ENCODE measurements at places on chromosomes 6 and 20.
A peak's percentile ranks its signal among the peaks of the same experiment; 100 is the strongest.

- DNase-seq = no peak
Observed at GRCh38 chr6:41164551-41165120, 1.7 kb upstream of the TREM2 start.

DNA sequence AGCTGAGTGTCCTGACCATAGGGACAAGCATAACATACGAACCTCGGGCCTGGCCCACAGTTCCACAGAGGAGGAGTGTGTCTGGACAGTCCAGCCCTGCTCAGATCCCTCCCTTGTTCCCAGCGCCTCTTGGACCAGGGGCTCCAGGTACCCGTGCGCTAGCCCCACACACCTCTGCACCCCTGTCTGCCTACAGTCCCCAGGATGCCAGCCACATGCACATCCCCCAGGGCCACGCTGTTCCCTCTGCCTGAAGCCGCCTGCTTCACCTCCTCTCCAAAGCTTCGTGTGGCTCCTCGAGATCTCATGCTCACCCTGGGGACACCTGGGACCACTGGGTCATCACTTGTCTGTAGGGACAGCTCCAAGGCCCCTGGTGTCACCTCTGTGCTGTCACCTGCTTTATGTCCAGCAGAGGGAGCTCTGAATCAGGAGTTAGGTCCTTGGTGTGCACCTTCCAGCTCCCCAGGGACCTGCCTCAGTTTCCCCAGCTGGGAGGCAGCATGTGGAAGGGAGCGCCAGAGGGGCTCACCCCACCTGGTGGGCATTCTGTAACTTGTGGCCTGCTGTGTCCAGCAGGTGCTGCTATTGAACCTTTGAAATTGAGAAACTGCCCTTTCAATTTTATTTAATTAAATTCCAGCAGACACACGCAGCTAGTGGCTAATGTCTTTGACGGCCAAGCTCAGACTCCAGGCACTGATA, 7.3 kb upstream of the YTHDF1 start:
- peak; percentile 73 for DNase-seq

DNA sequence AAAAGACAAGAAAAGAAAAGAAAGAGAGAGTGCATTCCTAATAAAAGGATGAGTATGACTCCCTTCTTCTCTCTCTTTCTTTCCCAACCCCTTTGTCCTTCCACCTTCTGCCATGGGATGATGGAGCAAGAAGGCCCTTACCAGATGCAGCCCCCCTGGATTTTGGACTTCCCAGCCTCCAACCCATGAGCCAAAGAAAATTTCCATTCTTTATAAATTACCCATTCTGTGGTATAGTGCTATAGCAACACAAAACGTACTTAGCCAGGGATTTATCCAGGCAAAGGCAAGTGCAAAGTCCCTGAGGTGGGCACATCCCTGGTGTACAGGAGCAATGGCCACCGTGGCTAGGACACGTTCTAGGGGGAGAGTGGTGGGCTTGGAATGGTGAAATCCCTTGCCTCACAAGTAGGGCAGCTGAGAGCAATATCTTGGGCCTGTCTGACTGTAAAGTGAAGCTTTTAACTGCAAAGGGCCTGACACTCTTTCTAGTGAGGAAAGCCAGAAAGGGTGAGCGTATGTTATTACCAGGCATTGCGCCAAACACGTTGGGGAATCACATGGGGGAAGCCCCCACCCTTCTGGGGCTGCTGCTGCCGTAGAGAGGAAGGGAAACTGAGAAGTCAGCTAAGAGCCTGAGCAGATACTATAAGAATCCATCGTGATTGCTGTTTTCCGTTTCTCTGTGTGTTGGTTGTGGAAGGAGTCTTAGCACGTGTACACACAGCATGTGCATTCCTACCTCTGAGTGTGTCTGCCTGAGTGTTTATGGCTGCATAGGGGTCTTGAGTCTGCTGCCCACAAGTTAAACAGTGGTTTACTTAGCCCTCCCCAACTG, 50.7 kb upstream of the SIRPA start:
- no peak for DNase-seq

DNA sequence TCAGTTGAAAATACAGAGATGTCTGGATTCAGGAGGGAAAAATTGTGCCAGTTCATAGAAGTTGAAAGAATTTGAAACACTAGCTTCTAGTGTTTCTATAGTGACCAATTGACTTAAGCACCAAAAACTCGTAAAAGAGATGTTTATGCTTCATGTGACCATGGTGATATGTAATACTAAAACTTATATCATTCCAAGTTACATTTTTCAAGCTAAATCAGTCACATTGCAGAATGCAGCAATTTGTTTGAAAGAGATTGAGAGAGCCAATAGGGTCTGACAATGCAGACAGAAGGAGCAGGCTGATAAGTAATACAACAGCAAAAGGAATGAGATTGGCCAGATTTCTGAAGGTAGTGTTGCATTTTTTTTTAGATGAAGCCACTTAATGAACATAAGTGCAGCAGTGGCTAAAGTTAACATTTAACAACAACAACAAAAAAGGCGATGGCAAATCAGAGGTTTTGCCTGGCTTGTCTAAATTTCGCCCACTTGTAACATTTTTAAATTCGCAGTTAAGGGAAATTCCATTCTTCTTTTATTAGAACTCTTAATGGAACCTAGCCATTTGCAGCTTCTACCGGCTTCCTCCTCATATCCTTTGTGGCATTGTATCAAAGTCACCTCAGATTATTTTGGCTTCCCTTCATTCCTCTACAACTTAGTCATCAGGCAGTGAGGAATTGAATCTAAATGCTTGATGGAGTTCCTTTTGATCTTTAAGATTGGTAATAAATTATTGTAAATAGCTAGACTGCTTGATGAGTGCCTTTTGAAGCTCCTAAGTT, 484.0 kb upstream of the SOX4 start:
- no peak for DNase-seq

- DNase-seq = no peak
Observed at GRCh38 chr6:7998103-7998725, 66.0 kb downstream of the BLOC1S5 start.

- DNase-seq = no peak
Observed at GRCh38 chr6:162712694-162713093, 14.9 kb downstream of the PRKN start.

GRCh38 chr20:51497542-51498467, 44.7 kb downstream of the NFATC2 start:
- DNase-seq = no peak

- no peak for DNase-seq
Observed at GRCh38 chr20:11217326-11218172, 543.8 kb upstream of the JAG1 start.

DNA sequence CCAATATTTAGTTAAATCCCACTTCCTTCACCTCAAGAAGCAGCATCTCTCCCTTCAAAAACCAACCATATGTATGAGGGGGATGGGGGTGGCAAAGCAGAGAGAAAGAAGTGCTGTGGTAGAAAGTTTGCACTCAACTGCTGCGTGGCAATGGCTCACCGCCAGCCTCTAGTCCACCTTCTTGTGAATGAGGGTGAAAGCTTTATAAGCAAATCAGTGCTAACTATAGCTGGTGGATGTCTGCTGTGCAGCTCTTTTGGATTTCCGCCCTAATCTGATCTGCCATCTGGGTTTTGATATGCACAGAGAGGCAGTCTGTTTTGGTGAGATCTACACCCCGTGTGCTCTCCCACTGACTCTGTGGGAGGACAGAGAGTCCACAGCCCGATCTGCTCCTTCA, 281.2 kb upstream of the SUPT3H start:
- DNase-seq = no peak

- DNase-seq = no peak
Observed at GRCh38 chr6:4474810-4475209, 301.4 kb upstream of the CDYL start.

DNA sequence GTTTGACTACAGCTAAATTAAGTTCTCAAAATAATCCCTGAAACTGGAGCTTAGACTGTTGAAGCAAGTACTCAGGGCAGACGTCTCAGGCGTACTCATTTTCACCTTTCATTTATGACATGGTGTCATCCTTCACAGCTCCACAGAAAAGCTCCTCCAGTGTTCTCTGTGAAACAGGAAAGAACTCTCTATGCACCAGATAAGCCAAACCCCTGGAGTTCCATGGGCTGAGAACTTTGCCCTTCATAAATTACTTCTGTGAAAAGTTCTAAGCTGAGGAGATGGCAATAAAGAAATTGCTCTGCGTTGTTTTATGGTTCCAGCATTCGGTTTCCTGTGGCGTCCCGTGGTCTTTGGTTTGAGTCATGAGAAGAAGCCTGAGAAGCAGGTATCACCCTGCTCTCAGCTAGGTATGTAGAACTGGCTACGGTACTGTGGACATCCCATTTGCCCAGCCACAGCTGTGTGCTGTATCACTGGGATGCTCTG, 20.2 kb upstream of the RREB1 start:
- DNase-seq = no peak

GRCh38 chr6:29964518-29964886, 22.2 kb downstream of the HLA-A start:
- DNase-seq = no peak

- DNase-seq = no peak
Observed at GRCh38 chr6:7215798-7216231, 97.2 kb downstream of the SSR1 start.

DNA sequence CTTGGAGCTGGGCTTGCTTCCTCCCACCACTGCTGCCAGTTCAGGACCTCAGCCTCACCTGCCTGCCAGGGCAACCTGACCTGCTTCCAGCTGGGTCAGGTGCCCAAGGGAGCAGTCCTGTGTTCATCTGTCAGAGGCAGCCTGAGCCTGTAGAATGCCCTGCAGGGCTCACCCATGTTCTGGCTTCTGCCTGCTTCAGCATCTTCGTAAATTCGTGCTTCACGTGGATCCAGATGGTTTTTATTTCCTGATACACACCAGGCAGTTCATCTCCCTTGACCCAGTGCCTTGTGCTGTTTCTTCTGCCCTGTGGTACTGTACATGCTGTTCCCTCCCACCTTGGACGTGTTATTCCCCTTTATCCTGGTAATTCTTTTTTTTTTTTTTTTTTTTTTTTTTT, 50.2 kb downstream of the ARID1B start:
- no peak for DNase-seq

DNA sequence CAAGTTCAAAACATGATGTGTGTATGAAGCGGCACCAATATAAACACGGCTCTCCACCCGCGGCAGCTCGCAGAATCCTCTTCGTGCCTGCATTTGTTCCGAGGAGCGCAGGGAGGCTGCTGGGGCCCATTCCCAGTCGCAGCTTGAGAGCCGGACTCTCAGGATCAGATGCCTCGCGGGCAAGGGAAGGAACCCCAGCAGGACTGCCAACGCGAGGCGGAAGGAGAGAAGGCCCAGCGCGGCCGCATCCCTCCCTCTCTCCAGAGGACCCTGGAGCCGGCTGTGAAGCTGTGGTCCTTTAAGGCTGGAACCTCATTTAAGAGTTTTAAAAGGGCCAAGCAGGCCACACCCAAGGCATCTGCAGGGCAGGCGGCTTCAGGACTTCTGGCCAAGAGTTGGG, 44.2 kb upstream of the ZBP1 start:
- no peak for DNase-seq

DNA sequence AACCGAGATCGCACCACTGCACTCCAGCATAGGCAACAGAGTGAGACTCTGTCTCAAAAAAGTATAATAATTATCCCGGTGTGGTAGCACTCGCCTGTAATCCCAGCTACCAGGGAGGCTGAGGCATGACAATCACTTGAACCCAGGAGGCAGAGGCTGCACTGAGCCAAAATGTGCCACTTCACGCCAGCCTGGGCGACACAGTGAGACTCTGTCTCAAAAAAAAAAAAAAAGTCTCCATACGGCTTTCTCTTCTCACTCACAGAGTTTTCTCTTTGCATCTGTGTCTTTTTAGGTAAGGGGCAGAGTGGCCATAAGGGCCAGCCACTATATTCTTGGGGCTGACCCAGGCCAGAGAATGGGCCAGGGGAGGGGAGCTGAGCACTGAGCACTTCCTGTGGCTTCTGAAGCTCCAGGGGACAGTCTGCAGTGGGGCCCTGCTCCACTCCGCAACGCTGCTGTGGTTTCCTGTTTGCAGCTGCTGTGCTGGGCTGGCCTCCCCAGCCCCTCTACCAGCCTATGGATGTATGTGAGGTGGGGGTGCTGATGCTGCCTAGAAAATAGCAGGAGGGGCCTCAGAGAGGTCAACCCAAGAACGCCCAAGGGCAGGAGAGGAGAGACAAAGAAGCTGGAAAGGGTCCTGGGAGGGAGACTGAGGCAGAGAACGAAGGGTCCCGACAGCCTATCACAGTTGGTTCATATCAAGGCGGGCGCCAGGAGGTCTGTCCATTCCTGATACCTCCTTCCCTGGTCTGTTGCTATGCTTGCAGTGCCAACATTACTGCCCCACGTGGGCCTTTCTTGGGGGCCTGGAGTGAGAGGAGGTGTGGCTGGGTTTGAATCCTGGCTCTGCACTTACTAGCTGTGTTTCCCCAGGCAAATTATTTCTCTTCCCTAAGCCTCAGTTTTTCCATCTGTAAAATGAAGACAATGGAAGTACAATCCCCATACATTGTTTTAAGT, 16.0 kb downstream of the SLA2 start:
- DNase-seq = no peak

All from ecto neural progenitor cell (in vitro differentiated cells).